ENCODE measurements at places on chromosomes 12 and 14.

GRCh38 chr12:123888989-123889388, 83.6 kb downstream of the CCDC92 start:
- no peak for DNase-seq

DNA sequence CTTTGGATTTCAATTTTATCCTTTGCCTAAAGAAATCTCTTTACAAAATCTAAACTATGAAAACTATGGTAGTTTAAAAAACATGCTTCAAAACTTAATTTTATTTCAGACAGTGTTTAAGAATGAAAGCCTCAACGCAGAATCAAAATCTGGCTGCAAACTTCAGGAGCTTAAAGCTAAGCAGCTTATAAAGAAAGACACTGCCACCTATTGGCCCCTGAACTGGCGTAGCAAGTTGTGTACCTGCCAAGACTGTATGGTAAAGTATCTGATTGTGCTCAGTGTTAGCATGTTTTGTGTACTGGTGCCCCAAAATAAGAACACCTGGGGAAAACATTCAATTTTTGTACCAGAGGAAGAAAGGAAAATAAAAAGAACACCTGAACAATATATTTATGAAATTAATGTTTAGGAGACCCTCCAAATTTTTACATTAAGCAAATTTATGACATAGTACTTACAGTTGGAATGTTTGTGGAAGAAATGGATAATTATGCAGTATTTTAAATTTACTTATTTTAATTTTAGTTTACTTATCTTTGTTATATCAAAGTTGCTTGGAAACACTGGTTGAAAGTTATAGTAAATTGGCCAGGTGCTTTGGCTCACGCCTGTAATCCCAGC, 12.2 kb downstream of the UBR7 start:
- DNase-seq = peak; percentile 55

DNA sequence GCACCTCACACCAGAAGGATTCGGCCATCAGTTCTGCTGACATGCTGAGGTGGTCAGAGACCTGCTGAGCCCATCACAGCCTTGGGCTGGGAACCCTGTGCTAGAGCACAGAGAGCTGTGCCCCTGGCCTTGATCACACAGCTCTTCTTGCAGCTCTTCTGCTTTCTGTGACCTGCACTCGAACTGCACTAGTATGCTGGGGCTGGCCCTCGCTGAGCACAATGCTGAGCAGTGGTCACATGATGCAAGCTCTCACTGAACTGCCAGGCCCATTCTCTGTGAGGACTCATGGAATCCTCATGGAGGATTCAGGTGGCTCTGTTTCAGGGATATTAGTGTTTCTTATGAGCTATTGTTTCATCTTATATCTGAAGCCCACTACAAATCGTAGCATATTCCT, 22.5 kb downstream of the FBXO21 start:
- DNase-seq = no peak

- no peak for DNase-seq
These were observed 21.8 kb upstream of the DCN start for GRCh38 chr12:91204421-91204820.

DNA sequence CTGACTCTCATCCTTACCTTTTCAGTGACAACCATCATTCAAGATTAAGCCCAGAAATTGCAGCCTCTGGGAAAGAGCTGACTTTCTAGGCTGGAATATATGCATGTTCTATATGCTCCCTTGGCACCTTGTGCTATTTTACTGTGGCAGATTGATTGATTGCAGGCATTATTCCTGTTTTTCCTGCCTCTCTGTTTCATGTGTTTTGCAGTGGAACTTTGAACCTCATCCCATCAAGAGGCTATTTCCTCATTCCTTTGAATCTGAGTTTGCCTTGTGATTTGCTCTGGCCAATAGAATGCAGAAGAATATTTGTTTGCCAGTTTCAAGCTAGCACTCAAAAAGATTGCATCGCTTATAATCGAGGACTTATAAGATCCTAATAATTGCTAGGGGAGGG, 174.8 kb upstream of the DCN start:
- DNase-seq = peak; percentile 49

All from mucosa of gallbladder (tissue), 1 donor.